ENCODE measurements at places on chromosomes 2 and 18.

DNA sequence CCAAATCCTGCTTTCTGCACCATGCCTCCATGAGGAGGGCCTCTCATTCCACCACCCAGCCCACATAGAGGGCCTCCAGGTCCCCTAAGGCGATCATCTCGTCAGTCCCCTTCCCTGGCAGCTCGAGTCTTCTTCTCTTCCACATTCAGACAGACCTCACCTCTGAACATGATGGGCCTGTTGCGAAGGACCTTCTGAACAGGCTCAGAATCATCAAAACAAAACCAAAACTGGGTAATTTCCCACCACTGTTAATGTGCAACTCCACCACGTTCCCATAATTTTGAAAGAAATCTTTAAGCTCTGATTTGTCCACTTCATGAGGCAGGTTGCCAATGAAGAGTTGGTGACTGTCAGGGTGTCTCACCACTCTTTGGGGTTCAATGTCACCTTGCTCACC, 20.4 kb downstream of the ZRANB3 start:
- DNase-seq, result no peak

DNA sequence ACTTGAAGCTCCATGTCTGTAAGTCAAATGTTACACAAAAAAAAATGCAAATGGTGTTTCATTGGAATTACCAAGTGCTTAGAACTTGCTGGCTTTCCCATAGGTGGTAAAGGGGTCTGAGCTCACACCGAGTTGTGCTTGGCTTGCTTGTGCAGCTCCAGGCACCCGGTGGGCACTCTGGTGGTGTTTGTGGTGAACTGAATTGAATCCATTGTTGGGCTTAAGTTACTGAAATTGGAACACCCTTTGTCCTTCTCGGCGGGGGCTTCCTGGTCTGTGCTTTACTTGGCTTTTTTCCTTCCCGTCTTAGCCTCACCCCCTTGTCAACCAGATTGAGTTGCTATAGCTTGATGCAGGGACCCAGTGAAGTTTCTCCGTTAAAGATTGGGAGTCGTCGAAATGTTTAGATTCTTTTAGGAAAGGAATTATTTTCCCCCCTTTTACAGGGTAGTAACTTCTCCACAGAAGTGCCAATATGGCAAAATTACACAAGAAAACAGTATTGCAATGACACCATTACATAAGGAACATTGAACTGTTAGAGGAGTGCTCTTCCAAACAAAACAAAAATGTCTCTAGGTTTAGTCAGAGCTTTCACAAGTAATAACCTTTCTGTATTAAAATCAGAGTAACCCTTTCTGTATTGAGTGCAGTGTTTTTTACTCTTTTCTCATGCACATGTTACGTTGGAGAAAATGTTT, 97.9 kb upstream of the IL1R2 start:
- no peak for DNase-seq

GRCh38 chr2:239231231-239232194, 169.3 kb downstream of the HDAC4 start:
- no peak for DNase-seq

- DNase-seq, result no peak
These were observed 826.8 kb downstream of the TRIB2 start for GRCh38 chr2:13543550-13543949.

DNA sequence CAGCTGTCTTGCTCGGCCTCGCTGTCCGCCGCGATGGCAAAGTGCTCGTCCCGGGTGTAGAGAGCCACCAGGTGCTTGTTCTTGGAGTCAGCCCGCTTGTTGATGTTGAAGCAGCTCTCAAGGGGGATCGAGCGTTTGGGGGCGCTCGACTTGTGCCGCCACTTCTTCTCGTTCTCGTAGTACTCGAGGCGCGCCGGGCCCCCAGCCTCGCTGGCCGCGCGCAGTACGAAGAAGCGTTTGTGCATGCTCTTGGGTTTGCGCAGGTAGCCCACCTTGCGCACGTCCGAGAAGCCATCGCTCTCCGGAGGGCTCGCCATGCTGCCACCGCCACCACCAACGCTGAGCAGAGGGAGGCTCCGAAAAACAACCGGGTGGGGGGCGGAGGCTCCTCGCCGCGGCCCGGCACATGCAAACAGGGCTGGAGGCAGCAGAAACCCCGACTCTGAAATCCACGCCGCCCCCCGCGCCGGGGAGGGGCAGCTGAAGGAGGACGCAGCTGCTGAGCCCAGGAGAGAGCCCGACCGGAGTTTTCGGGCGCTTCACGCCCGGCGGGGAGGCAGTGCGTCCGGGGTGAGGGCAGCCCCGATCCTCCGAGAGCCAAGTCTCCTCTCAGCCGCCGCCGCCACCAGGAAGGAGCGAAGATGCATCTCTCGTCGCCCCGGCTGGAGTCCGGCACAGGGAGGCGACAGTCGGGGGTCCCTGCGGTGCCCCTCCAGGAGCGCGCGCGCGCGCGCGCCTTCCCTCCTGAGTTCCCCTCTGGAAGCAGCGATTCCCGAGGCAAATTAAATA, 1.0 kb downstream of the IRS1 start:
- DNase-seq, result no peak

- DNase-seq, result no peak
These were observed 38.8 kb downstream of the GCG start for GRCh38 chr2:162113088-162113775.

GRCh38 chr2:216740557-216741222, 45.3 kb upstream of the IGFBP5 start:
- DNase-seq, result no peak

DNA sequence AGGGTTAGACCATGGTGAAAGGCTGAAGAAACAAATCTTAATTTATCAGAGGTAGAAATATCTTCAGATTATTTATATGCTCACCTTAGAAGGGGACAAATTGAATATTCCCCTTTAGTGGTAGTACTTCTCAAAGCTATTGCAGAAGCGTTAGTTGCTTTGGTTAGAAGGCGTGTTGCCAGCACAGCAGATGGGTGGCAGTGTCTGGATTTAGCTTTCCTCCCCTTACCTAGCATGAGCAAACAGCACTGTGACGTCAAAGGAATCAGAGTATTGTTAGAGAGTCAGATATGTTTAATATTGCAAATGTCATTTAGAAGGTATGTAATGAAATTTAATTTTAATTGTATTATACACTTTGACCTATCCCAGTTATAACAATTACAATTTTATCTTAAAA, 27.2 kb upstream of the GALR1 start:
- no peak for DNase-seq

GRCh38 chr2:7075834-7076233, 158.6 kb downstream of the RNF144A start:
- no peak for DNase-seq

DNA sequence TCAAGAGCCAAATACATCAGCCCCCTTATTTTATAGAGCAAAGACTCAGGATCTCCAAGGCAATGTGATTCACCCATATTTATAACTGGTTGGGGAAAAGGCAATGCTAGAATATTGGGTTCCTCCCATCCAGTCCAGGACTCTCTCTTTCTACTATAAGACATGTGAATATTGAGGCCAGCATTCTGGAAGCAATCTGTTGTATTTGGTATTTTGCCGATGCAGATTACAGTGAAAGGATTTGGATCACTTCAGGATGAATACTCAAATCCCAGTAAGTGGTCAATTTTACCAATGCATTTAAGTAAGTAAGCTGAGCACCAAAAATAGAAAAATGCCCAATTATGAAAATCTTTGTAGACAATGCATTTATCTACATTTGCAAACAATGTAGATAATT, 1834.7 kb upstream of the PIK3C3 start:
- DNase-seq, result no peak

DNA sequence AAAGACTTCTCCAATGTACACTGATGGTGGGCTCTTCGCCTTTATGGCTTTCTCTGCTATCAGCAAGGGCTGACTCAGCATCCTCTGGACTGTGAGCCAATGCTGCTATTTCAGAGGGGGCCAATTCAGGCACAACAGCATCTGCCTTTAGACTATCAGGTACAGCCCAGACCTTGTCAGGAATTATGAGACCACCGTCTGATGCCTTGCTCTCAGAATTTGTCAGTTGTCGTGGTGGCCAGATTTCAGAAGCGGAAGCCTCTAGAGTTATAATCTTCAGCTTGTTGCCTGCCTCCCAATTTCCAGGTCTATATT, 92.7 kb downstream of the ALPK2 start:
- no peak for DNase-seq

GRCh38 chr2:188979187-188980114, 5.3 kb downstream of the COL3A1 start:
- DNase-seq, result no peak

DNA sequence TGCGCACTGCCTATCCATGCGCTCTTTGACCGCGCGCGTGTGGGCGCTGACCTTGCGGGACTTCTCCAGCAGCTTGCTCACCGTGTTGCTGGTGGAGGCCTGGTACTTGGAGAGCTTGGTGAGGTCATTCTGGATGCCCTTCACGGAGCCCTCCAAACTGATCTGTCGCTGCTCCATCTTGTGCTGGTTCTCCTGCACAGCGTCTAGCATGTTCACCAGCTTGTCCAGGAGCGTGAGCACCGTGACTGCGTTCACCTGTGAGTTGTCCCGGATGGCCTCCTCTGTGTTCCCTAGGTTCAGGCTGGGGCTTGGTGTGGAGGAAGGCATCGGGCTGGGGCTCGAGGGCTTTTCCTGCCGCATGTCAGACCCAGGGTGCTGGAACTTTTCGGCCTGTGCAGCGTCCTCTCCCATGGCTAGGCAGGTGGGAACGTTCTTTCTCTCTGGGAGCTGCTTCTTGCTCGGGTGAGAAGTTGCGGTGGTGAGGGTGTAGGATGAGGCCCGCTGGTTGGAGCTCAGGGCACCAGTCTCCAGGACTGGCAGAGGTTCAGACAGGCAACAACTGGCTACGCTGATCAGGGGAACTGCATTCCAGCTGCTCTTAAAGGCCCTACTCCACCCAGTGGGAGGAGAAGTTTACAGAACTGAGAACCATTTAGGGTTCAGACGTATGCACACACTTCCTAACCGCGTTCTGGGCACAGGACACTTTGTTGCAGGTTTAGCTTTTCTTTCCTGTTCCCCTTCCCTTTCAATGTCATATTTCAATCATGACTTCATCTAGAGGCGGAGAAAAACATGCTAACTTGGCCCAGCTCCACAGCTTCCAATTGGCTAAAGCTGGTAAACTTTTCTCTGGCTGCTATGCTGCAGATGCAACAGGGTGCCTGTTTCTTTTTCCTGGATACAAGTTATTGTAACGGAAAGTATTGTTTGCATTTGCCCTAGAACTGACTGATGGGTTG, at the start of gene CAVIN2:
Gene CAVIN2, minus strand, starts transcription at position 574 of the 962 bp plus-strand sequence. Its CDS starts 163 bp downstream, at position 411.
- DNase-seq, result no peak

DNA sequence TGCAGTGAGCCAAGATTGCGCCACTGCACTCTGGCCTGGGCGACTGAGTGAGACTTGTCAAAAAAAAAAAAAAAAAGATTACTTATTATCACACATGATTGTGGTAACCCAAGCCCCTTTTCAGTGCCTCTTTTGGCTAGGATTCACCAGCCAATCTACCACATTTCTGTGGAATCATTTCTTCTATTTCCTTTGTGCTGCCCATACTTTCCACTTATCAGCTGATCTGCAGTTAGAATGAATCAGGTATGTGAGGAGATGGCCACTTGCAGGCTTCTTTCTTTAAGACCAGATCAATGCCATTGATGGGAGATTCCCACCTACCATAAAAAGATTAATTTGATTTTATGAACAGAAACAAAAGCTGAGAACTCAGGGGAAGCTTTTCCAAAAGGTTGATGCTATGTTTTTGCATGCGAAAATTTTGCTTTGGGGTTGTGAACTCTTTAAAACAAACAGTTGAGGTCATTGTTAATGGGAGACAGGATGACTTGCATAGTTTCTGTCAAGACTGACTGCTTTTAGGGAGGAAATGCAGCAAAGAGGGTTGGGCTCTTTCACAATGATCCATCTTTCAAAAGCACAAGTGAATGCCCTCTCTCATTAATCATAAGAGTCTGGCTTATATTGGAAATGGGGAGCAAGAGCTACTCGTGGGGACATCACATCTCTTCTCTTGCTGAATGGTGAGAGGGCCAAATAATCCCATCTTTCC, 66.9 kb upstream of the CYP26B1 start:
- no peak for DNase-seq

- no peak for DNase-seq
These were observed 539.4 kb upstream of the TNP1 start for GRCh38 chr2:217399291-217399690.

DNA sequence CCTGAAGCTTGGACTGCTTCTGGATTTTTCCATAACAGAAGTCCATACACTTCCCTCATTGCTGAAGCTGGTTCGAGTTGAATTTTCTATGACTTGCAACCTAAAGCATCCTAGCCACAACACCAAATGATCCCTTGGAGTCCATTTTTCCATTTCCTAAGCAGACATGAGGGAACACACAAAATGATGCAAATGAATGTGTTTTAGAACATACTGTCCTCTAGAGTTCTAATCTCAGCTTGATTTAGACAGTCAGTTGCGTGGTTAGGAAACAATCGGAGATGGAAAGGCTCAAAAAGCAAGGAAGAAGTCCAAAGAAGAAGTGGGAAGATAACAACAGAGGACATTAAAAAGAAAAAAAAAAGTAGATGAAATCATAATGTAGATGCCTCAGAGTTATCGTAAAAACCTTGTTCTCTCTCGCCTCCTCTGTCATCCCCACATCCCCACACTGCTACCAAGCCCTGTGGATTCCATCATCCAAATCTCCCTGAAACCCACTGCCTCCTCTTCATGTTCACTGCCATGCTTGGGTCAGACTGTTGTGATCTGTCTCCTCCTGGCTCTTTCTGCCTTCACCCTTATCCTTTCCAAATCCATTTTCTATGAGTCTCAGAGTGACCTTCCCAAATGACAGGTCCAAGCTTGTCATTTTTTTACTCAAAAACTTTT, 58.4 kb downstream of the TMEM247 start:
- DNase-seq, result no peak

- DNase-seq, result no peak
These were observed 136.8 kb downstream of the MEP1B start for GRCh38 chr18:32326450-32327308.

GRCh38 chr2:102422910-102423309, at the start of gene IL18RAP:
Gene IL18RAP (plus strand): TSS chr2:102423160. CDS start chr2:102423278, 118 bp downstream.
- DNase-seq, result no peak

GRCh38 chr18:37180086-37180485, 351.2 kb downstream of the KIAA1328 start:
- no peak for DNase-seq

DNA sequence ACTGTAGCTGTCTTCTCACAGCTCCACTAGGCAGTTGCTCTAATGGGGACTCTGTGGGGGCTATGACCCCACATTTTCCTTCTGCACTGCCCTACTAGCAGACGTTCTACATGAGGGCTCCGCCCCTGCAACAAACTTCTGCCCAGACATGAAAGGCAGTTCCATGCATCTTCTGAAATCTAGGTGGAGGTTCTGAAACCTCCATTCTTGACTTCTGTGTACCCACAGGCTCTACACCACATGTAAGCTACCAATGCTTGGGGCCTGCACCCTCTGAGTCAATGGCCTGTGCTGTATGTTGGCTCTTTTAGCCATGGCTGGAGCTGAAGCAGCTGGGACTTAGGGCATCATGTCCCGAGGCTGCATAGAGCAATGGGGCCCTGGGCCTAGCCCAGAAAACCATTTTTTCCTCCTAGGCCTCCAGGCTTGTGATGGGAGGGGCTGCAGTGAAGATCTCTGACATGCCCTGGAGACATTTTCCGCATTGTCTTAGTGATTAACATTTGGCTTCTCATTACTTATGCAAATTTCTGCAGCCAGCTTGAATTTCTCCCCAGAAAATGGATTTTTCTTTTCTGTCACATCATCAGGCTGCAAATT, 123.0 kb downstream of the MYCN start:
- DNase-seq, result no peak

GRCh38 chr2:210389856-210390255, 74.9 kb upstream of the MYL1 start:
- DNase-seq, result no peak
